ENCODE measurements at places on chromosomes 6 and 20. TPM values are rescaled to one million over a fixed set of nuclear protein-coding genes. Genes with fewer than 3 reads are reported as not detected.

GRCh38 chr6:15995493-15995892 is 133.4 kb upstream of the MYLIP start:
- no peak overlapping the region for H3K4me3 ChIP-seq
- DNase-seq, result no peak
- H3K4me1 ChIP-seq, result peaks cover 2% of the 10 kb centered on the region
- H3K27me3 ChIP-seq, result no peaks in the 10 kb centered on the region
- no peak overlapping the region for H3K27ac ChIP-seq
- no peaks in the 10 kb centered on the region for H3K36me3 ChIP-seq

GRCh38 chr6:81895511-81896185 is 143.2 kb upstream of the TENT5A start:
- DNase-seq, result peak; percentile 49
- H3K27ac ChIP-seq, result no peak overlapping the region
- H3K4me3 ChIP-seq, result no peak overlapping the region
- H3K36me3 ChIP-seq, result no peaks in the 10 kb centered on the region
- H3K4me1 ChIP-seq, result peaks cover 18% of the 10 kb centered on the region

- H3K4me1 ChIP-seq, result no peaks in the 10 kb centered on the region
- no peak for DNase-seq
- H3K36me3 ChIP-seq, result no peaks in the 10 kb centered on the region
- H3K27me3 ChIP-seq, result no peaks in the 10 kb centered on the region
These were observed 131.8 kb upstream of the MLN start for GRCh38 chr6:33935439-33936080.

- H3K4me1 ChIP-seq, result peaks cover 7% of the 10 kb centered on the region
- H3K27me3 ChIP-seq, result no peaks in the 10 kb centered on the region
- DNase-seq, result no peak
- H3K36me3 ChIP-seq, result no peaks in the 10 kb centered on the region
- no peak overlapping the region for H3K27ac ChIP-seq
These were observed 11.4 kb downstream of the FAM184A start for GRCh38 chr6:119067091-119067490.

GRCh38 chr20:62800314-62801259 is 4.0 kb upstream of the OGFR start:
- H3K4me1 ChIP-seq, result peaks cover 19% of the 10 kb centered on the region
- H3K27me3 ChIP-seq, result no peaks in the 10 kb centered on the region
- H3K36me3 ChIP-seq, result no peaks in the 10 kb centered on the region
- no peak overlapping the region for H3K27ac ChIP-seq
- DNase-seq, result no peak

DNA sequence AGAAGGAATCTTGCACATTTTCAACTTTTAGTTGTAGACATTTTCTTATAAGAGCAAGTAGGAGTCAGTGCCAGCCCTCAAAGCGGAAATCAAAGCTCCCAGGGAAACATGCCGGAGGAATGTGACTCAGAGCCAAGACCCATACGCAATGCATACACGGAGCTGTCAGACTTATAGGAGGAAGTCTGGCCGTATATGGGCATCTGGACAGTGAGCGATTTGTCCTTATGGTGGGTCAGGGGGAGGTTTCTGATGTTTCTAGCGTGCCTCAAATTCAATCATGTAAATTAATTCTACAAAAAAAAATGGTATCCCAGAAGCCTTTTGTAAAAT is 3.6 kb upstream of the CCN2 start:
- no peak overlapping the region for H3K4me3 ChIP-seq
- H3K36me3 ChIP-seq, result no peaks in the 10 kb centered on the region
- H3K27ac ChIP-seq, result peak overlapping the region; percentile 40
- H3K4me1 ChIP-seq, result peaks cover 13% of the 10 kb centered on the region
- peak; percentile 98 for DNase-seq

GRCh38 chr6:19662911-19663310 is 174.3 kb upstream of the ID4 start:
- no peaks in the 10 kb centered on the region for H3K36me3 ChIP-seq
- H3K27ac ChIP-seq, result no peak overlapping the region
- DNase-seq, result no peak
- H3K4me1 ChIP-seq, result peaks cover 4% of the 10 kb centered on the region
- no peak overlapping the region for H3K4me3 ChIP-seq

DNA sequence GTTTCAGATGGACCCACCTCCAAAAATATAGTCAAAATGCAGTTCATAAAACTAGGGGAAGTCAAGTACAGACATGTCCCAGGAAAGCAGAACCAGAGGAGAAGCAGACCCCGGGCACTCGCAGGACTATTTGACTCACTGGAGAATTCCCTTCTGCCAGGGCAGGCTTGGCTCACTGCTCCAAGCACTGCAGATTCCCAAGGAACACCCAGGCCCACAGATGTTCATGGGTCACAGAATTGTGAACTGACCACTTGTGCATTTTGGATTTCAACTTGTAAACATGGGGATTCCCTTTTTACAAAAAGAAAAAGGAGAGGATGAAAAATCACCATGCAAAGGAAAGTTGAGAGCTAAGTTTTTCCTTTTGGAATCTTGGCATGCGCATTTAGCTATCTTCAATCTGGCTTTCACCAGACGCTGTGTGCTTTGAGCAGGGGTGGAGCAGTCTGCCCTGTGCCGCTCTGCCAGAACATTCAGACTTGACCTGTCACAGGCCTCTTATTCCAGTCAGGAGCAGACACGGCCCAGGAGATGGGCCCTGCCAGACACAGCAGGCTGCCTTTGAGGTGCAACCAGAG is 237.5 kb upstream of the TAB2 start:
- no peaks in the 10 kb centered on the region for H3K36me3 ChIP-seq
- no peaks in the 10 kb centered on the region for H3K27me3 ChIP-seq
- H3K4me3 ChIP-seq, result no peak overlapping the region
- H3K27ac ChIP-seq, result no peak overlapping the region
- DNase-seq, result peak; percentile 40

DNA sequence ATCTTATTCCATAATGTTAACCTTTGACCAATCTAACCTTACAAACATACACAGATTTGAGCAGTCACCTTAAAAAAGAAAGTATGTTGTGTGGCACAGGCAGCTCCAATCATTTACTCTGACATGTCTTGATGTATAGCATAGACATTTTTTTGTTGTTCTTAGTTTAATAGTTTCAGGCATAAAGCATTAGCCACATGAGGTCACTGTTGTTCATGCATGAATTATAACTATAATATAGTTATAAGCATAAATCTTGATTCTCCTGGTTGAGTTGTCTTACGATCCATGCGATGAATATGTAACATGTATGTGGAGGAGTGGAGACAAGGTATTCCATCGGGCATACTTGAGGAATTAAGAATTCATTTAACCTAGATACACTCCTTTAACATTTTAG is 26.1 kb upstream of the NKAIN2 start:
- H3K4me1 ChIP-seq, result no peaks in the 10 kb centered on the region
- no peaks in the 10 kb centered on the region for H3K36me3 ChIP-seq
- H3K4me3 ChIP-seq, result no peak overlapping the region
- H3K27ac ChIP-seq, result no peak overlapping the region
- DNase-seq, result peak; percentile 71
- no peaks in the 10 kb centered on the region for H3K27me3 ChIP-seq

- H3K4me3 ChIP-seq, result no peak overlapping the region
- H3K27ac ChIP-seq, result no peak overlapping the region
- no peak for DNase-seq
- H3K4me1 ChIP-seq, result no peaks in the 10 kb centered on the region
- no peaks in the 10 kb centered on the region for H3K27me3 ChIP-seq
These were observed 22.2 kb upstream of the SCRT2 start for GRCh38 chr20:697826-698225.

The PABPC1L gene
- 34.5 TPM for total RNA-seq

The TOX2 gene
- 12.0 TPM for total RNA-seq

The NOP56 gene
- total RNA-seq, result 73.3 TPM

The HAO1 gene
- not detected for total RNA-seq

The PRDM1 gene
- total RNA-seq, result 9.5 TPM

The PACSIN1 gene
- total RNA-seq, result 0.17 TPM

The DEFB124 gene
- not detected for total RNA-seq

The PSORS1C1 gene
- 1.1 TPM for total RNA-seq
